ENCODE measurements at places on chromosomes 11 and 22.
A peak's percentile ranks its signal among the peaks of the same experiment; 100 is the strongest.

DNA sequence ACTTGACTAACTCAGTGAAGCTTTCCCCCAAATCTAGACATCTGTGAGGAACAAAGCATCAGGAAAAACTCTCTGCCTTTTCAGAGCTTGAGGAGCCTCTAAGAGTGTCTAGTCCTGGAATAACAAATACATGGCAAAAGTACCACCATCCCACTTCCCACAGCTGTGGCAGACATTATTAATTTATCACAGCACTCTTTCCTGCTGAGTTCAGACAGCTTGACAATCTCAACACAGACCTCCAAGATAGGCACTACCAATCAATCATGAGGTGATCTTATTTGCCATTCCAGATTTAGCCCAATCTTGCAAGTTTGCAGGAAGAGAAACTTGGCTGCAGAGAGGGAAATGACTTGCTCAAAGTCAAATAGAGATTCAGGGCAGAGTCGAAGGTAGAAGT lies 202.8 kb downstream of the MN1 start:
- no peak for DNase-seq

DNA sequence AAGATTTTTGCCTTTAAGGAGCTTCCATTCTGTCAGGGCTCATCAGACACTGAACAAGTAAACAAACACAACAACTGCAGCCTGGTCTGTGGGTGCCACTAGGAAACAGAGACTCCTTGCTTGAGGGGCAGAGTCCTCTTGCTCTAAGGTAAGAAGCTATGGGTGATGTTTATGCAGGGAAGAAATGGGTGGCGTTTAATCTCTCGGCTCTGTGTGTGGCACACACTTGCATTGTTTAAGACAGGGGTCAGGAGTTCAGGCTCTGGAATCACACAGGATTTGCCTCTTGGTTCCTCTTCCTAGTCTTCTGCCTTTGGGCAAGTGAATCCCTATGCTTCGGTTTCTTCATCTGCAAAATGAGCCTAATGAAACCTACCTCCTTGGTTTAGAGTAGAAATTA lies 90.3 kb downstream of the PRR5L start:
- no peak for DNase-seq

GRCh38 chr11:57480409-57481137 lies 20.2 kb downstream of the RTN4RL2 start:
- DNase-seq, result peak; percentile 47

- no peak for DNase-seq
Observed at GRCh38 chr22:49608660-49609059, 219.0 kb downstream of the BRD1 start.

- DNase-seq, result no peak
Observed at GRCh38 chr11:117231842-117232091, at the start of gene PCSK7. Gene PCSK7, minus strand, starts transcription at chr11:117232073. Its CDS starts 2,229 bp downstream, at chr11:117229844.

GRCh38 chr11:112826026-112826425 lies 135.2 kb upstream of the NCAM1 start:
- no peak for DNase-seq

DNA sequence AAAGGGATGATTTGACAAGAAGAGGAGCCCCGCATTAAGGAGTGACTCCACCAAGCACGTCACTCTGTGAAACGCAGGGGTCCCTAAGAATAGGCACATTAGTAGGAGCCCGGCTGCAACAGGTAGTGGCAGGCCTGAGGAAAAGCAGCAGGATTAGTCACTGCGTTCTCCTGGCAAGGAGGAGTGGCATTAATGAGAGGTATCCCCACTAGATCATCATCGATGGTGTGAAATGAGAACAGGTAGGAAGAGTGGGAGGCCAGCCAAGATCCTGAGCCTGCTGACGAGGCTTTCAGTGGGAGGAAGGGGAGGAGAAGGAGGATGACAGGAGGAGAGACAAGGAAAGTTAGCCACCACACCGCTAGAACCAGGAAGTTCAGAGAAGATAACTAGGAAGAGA lies 38.6 kb downstream of the NRXN2 start:
- no peak for DNase-seq

DNA sequence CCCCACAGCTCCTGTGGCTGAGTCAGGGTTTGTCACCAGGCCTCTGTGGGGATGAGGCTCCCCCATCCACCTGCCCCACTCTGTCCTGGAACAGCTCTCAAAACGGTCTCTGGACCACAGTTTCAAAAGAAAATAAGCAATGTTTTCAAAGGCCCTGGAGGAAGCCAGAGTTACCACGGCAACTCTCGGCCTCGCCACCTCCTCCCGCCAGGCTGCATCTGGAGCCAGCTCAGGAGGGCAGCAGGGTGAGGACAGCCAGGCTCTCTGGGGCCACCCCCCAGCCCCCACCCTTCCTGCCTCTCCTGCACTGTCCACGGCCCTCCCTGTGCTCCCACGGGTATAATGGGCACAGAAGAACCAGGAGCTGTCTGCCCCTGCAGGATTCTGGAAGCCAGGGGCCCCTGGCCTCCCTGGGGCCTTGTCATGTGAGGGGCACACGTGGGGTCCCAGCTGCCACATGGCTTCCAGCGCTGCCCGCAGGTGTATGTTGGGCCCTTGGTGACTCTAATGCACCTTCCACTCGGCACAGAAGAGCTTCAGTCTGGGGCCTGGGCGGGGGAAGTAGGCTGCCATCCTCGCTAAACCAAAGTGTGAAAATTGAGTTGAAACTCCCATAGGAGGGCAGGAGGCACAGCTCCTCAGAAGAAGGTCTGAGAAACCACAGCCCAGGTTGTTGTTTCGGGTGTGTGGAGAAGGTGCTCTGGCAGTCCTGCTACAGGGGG lies 10.3 kb downstream of the CD81 start:
- DNase-seq, result no peak

DNA sequence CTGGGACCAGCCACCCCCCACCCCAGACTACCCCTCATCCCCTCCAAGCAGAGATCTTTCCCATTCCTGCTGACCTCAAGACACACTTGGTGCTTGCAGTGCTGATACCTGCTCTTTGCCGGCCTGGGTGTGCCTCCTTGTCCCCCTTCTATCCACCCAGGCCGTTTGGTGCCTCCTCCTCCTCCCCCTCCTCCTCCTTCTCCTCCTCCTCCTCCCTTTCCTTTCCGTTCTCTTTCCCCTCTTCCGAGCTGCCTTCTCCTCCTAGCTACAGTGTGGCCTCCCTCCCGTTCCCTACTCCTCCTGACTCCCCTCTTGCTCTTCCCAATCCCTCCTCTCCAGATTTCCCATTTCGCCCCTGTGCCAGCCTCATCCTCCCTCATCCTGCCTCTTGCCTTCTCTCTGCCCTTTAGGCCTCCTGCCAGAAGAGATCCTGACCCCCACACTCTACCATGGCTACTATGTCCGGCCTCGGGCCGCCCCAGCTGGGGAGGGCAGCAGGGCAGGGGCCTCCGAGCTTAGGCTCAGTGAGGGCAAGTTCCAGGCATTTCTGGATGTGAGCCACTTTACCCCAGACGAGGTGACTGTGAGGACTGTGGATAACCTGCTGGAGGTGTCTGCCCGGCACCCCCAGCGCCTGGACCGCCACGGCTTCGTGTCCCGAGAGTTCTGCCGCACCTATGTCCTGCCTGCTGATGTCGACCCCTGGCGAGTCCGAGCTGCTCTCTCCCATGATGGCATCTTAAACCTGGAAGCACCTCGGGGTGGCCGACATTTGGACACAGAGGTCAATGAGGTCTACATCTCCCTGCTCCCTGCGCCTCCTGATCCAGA lies 712 bp downstream of the HSPB2 start:
- DNase-seq, result no peak

GRCh38 chr22:29310065-29310862 lies 3.8 kb downstream of the GAS2L1 start:
- DNase-seq, result no peak

DNA sequence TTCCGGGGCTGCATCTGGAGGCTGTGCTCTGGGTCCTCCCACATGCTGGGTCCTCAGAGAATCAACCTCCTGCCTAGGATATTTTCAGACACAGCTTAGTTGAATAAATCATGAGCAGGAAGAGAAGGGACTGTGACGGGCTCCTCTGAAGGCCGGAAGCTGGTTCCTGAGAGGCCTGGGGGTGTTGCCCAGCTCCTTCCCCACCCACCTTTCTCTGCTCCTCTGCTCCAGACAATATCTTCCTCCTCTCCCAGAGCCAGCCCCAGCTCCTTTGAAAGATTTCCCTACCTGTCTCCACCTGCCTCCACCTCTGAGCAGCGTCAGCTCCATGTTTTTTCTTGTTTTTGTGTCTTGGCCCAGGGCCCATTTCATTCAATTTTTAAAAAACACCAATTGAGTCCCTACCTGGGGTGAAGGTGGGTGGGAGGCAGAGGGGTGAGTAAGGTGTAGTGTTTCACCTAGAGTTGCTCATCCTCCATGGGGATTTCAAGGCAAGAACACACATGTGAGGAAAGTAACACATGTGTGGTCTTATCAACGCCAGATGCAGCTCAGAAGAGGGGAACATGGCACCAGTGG lies 24.8 kb upstream of the THY1 start:
- DNase-seq, result no peak

GRCh38 chr11:72683782-72684200 lies 9.6 kb upstream of the PDE2A start:
- DNase-seq, result peak; percentile 49

DNA sequence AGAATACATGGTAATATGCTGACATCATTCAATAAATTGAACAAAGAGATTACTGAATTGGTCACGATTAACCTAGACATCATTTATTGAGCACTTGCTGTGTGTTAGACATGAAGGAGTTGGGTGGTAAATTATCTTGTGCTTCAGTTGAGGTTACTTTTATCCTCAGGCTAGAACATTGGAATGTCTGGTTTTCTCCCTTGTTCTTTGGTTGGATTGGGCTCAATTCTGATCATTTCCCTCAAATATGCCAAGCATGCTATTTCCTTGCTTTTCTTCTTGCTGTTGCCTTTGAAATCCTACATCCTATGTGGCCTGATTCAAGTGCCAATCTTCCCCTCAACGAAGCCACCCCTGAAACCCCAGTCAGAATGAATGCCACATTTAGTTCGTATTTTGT lies 65.8 kb downstream of the DEUP1 start:
- DNase-seq, result no peak

DNA sequence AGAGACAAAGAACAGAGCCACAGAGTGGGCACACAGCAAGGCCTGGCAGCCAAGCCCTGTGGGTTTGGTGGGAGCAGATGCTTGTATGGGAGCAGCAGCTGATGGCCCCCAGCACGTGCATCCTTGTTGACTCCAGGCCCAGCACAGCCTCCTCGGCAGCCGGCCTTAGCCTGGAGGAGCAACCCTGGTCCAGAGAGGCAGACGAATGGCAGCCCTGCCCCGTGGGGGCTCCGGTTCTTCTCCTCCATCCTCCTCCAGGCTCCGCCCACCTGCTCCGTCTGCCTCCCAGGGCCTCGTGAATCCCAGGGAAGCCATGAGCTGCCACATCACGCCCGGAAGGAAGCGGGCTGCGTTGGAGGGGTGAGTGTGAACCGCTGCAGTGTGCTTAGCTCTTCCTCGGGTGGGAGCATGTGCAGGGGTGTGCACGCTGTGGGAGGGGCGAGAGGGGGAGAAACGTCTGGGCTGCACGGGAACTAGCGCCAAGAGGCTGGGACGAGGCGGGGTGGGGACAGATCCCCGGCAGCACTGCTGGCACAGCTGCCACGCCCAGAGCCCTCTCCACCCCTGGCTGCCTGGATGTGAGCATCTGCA lies 36.3 kb upstream of the JAM3 start:
- DNase-seq, result no peak

DNA sequence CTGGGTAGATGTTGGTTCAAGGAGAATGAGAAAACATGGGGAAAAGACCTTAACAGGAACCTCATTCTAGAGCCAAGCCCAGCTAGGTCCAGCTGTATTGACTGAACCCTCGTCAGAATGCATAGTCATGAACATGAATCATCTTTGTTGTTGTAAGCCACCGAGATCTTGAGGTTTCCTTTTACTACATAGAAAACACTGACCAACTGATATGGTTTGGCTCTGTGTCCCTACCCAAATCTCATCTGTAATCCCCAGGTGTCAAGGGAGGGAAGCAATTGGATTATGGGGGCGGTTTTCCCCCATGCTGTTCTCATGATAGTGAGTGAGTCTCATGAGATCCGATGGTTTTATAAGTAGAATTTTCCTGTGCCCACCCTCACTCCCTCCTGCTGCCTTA lies 19.4 kb upstream of the PHOX2A start:
- no peak for DNase-seq

DNA sequence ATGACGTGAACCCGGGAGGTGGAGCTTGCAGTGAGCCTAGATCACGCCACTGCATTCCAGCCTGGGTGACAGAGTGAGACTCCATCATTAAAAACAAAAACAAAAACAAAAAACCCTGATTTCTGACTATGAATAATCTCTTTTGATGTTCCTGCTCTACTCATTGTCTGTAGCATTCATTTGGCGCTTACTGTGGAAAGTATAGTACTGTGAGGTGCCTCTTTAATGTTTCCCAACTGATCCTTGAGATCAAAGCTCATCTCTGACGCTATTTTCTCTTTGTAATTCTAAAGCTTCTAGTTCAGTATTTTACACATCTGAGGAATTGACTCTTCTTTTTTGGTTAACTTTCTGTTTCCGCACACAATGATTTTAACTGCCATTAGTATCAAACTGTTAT lies 60.0 kb downstream of the GRK3 start:
- no peak for DNase-seq

DNA sequence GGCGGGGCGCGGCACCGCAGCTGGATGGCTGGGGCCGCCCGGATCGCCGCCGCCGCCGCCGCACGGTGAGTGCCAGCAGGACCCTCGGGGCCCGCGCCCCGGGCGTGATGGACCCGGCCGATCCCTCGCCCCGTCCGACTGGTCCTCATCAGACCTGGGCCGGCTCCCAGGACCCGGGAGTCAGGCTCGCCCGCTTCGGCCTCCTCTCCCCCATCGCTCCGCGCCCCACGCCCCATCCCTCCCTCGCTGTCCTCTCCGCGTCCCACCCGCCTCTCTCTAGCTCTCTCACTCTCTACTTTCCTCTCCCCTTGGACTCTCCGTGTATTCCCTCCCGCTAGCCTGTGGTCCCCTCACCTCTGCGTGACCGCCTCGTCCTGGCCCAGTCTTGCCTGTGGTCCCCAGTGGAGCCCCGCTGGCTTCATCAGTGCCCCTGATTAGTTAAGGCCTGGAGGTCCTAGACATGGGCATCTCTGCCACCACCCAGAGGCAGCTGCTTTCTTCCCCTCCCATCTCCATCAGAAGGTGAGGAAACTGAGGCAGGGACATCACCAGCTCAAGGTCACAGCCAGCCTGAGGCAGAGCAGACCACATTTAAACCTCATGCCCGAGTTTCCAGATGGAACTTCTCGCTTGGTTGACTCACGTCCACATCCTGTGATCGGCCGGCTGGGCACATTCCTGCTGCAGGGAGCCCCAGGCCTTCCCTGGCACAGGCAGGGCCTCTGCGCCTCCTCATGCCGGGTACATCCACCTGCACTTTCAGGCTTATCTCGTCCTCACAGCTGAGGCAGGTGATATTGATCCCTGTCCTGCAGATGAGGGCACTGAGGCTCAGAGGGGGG lies 429 bp downstream of the SLC39A13 start:
- DNase-seq, result no peak

- no peak for DNase-seq
Observed at GRCh38 chr22:20062766-20063083, 17.3 kb upstream of the DGCR8 start.
